ENCODE measurements at places on chromosomes 16 and 17.

- DNase-seq, result no peak
Observed at GRCh38 chr17:44677136-44677535, 12.4 kb downstream of the CCDC43 start.

DNA sequence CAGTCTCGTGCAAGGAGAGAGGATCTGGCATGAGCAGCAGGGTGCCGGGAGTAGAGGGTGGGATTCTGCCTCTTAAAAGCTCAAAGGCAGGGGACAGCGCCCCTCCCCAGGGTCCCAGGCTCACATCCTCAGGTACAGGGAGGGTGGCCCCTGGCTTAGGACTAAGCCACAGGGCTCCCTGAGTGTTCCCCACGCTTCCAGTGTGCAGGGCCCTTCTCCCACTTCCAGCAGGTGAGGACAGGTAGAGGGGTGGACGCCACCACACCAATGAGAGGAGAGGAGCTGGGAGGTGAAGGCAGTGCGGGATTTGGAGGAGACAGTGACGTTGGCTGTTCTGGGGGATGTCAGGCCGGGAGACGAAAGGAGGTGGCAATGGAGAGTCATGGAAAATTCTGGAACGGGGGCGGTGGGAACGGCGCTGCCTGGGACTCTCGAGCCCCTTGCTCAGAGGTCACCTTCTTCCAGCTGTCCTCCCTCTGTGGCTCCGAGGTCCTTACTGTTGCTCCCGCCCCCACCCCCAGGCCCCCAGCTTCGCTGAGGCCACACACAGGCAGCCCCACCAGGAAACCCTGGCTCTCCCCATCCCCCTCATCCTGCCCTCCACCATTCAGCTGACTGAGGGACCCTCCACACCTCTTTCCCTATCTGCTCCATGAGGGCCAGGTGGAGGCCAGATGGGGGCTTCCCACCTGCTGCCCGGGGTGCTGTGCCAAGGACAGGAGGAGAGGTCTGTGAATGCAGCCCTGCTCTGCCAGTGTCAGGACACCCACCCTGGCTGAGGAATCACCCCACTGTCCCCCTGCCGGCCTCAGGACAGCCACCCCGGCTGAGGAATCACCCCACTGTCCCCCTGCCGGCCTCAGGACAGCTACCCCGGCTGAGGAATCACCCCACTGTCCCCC, 57.7 kb upstream of the ACSF3 start:
- no peak for DNase-seq

DNA sequence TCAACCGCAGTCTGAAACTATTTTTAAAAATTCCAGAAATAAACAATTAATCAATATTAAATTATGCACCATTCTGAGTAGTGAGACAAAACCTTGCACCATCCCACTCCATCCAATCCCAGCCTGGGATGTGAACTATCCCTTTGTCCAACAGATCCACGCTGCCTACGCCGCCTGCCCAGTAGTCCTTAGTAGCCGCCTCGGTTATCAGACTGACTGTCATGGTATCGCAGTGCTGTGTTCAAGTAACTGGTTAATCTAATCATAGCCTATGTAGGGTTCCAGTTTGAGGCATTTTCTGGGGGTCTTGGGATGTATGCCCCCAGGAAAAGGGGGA, 437.7 kb downstream of the HS3ST3B1 start:
- no peak for DNase-seq

- no peak for DNase-seq
Observed at GRCh38 chr17:8941520-8941919, 24.0 kb downstream of the PIK3R5 start.

- DNase-seq, result no peak
Observed at GRCh38 chr16:78775161-78775561, 675.7 kb downstream of the WWOX start.

GRCh38 chr17:74332763-74333283, 6.8 kb downstream of the KIF19 start:
- DNase-seq, result no peak

GRCh38 chr17:27868565-27868964, 24.6 kb downstream of the LYRM9 start:
- no peak for DNase-seq

DNA sequence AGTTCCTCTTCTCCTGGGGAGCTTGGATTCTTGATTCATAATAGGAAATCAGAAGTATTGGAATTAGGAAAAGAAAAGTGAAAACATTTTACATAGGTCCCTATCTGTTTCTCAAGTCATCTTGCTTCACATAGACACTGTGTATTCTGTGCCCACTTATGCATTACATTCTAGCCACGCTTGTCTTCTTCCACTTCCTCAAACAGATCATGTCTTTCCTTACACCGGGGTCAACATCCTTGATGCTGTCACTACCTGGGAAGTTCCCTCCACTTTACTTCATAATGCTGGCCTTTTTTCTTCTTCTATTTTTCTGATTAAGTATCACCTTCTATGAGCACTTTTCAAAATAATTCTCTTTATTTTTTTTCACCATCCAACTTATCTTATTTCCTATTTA, 606.4 kb upstream of the CDH8 start:
- DNase-seq, result no peak

DNA sequence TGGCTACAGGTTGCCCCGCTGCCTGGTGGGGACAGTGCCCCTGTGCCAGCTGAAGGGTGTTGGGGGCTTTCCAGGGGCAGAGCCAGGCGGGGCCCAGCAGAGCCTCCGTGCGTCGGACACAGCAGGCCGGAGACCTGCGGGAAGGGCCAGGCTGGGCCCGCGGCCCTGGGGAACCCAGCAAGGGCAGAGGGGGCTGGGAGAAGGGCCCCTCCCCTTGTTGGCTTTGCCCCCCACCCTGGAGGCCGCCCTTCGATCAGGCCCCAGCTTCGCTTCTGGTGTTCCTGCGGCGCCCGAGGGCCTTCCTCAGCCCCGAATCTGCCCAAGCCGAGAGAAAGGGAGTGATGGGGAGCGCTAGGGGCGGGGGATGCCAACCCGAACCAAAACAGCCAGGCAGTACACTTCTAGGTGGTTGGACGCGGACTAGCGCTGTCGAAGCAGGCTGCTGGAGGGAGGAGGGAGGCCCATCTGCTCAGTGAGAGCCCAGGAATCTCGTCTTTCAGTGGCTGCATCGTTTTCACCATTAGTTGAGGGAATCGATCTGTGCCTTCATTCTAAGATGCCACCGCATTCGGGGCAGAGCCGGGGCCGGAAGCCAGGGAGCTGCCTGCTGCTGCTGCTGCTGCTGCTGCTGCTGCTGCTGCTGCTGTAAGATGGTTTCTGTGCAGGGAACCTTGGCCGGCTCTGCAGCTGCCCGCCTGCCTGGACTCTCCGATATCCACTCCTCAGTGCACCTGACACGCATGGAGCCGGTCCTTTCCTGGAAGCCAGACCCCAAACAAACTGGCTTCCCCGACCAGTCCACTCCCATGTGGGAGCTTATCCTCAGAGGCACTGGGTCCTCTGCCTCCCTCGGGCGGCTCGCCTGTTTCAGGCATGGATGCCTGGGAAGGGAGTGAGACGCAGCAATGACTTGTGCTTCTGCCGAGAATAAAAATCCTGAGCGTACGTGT, 1.7 kb downstream of the JPH3 start:
- no peak for DNase-seq

GRCh38 chr16:74695450-74696422, 4.9 kb downstream of the MLKL start:
- DNase-seq, result peak; percentile 15

DNA sequence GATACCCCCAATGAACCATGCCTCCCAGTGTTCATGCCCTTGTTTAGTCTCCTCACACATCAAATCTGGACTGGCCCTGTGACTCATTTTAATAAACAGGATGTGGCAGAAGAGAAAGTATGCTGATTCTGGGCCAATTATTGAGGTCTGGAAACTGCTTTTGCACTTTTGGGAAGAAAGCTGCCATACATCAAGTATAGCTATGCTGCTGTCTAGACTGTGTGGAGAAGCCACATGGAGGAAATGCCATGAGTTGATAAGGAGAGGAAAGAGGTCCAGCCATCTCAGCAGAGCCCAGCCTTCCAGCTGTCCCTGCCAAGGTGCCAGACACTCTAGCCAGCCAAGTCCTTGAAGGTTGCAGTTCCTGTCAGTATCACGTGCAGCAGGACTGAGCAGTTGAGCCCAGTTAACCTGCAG, 16.7 kb downstream of the RPRML start:
- DNase-seq, result no peak

DNA sequence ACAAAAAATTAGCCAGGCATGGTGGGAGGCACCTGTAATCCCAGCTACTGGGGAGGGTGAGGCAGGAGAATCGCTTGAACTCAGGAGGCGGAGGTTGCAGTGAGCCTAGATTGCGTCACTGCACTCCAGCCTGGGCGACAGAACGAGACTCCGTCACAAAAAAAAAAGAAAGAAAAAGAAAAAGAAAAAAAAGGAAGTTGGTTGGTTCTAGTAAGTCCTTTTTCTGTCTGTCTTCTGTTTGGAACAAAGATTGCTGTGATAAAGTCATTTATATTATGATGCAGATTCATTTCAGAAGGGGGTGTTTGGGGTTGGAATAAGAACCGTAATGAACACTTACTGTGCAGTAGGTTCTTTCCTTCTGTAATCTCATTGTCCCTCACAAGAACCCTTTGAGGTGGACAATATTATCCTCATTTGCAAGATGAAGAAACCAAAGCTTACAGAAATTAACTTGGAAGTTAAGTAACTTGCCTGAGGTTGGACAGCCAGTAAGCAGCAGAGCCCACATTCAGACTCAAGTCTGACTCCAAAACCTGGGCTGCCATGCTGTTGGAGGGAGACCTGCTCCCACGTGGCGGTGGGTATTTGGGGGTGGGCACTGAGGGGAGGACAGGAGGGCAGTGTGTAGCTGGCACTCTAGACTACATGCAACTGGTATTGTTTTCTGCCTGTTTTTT, 10.3 kb downstream of the MINK1 start:
- no peak for DNase-seq

GRCh38 chr16:22300427-22301071, 3.3 kb downstream of the POLR3E start:
- DNase-seq, result peak; percentile 20

- no peak for DNase-seq
Observed at GRCh38 chr17:47867813-47868533, 17.0 kb upstream of the SP6 start.

- no peak for DNase-seq
Observed at GRCh38 chr16:87945351-87946042, 5.7 kb upstream of the BANP start.

GRCh38 chr16:75622761-75623605, at the start of gene ADAT1:
TSS of gene ADAT1 (minus strand) at chr16:75623281. CDS start at chr16:75620799, 2,482 bp downstream.
- peak; percentile 98 for DNase-seq

DNA sequence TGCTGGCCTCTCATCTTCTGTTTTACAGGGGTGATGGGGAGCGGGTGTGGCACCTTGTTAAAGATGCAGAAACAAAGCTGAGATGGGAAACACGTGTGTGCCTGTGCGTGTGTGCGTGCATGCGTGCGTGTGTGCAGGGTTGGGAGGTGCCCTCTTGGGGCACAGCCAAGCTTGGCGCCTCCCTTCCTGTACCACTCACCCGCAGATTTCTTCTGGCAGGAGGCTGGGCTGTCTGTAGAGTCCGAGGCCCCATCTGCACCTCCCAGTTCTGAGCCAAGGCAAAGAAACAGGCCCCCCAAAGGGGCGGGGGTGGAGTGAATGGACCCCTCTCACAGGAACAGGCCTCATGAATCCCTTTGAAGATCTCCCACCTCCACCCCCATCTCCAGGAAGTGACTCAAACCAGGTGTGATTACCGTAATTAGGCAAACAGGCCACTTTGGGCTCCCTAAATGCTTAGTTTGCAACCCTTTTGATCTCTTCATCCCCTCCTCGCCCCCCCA, 20.9 kb downstream of the TNS4 start:
- peak; percentile 49 for DNase-seq

- DNase-seq, result no peak
Observed at GRCh38 chr17:79457889-79458288, 153.0 kb downstream of the RBFOX3 start.

DNA sequence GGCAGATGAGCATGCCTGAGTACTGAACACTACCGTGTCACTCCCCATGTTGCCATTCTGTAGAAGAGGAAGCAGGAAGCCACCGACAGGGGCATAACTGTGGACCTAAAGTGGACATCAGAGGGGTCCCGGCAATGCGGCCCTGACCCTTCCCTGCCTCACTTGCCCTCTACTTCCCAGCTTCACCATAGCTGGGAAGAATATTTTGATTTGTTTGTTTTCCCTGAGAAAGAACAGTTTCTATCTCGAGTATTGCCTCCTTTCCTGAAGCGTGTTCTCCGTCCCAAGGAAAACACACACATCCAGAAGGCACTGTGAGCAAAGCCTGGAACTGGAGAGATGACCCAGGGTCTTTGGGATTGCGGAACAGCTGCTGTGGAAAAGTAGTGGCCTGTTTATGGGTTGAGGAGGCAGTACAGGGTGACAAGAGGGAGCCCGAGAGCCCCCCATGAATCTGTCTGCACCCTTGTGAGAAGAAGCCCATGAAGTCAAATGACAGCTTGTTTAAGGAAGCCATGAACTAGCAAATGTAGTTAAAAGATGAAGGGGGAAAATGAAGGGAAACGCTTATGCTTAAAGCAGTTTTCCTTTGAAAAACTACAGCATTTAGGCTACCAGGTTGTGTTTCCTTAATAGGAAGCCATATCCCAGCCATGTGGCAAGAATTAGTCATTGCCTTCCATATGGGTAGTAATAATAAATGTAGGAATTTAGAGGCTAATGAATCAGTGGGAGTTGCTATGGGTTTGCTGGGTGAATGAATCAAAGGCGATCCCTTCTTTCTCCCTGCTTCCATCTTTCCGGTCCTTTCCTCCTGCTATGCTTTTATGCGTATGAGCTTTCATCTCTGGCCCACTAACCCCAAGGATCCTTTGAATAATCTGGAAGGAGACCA, 90.0 kb upstream of the TBX2 start:
- DNase-seq, result no peak

GRCh38 chr16:3574195-3574594, 3.0 kb downstream of the NLRC3 start:
- DNase-seq, result no peak

GRCh38 chr17:81712468-81713003, 452 bp downstream of the SLC25A10 start:
- no peak for DNase-seq

DNA sequence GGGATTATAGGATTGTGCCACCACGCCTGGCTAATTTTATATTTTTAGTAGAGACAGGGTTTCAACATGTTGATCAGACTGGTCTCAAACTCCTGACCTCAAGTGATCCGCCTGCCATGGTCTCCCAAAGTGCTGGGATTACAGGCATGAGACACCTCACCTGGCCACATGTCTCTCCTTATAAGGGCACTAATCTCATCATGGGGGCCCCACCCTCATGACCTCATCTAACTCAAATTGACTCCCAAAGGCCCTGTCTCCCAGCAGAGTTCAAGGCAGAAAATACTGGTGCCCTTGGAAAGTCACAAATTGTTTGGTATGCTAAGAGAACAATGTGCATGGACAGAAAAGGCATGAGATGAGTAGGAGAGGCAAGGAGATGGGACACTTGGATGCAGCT, 49.3 kb upstream of the GRIN2A start:
- no peak for DNase-seq

DNA sequence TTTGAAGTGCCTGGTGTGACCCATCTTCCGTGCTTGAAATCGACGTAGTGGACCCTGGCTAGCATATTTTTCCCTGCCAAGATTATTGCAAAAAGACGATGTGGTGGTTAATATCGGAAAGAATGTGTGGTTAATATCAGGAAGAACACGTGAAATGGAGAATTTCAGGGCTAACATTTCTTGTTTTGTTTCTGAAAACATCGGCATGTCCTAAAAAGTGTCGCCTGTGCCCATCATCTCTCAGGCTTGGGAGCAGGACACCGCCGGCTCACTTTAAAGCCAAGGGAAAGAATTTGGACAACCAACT, 345 bp upstream of the DCXR start:
- DNase-seq, result no peak

All from activated CD8-positive, alpha-beta memory T cell treated with anti-CD3 and anti-CD28 coated beads for 1 hour (primary cell).